ENCODE measurements at places on chromosomes 2 and 18.

GRCh38 chr2:156537141-156537540, 101.0 kb downstream of the GPD2 start:
- DNase-seq: no peak

- no peak for DNase-seq
These were observed 54.9 kb downstream of the PRKRA start for GRCh38 chr2:178395941-178396570.

- DNase-seq: no peak
These were observed 33.9 kb upstream of the CCDC102B start for GRCh38 chr18:68764016-68764415.

GRCh38 chr2:19228181-19228593, 130.2 kb downstream of the OSR1 start:
- no peak for DNase-seq

- DNase-seq: no peak
These were observed 63.6 kb downstream of the CIB4 start for GRCh38 chr2:26577442-26578112.

DNA sequence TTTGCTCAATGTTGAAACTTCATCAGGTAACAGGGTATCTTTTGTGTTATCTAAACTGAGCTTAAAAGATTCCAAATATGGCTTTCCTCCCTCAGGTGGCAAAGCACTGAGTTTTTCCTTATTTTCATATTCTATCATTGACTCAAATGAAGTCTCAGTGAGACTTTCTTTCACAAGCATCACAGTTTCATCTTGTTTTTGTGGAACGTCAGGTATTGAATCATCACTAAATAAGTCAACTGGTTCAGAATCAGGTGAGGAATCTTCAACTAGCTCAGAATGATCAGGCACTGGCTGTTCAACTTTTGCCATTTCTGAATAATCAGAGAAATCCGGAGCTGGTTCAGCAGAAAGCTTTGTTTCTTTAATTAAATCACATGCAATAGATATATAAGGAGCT, 24.6 kb downstream of the RTN4 start:
- no peak for DNase-seq

GRCh38 chr2:109143214-109144187, 14.5 kb downstream of the SH3RF3 start:
- DNase-seq: no peak

- no peak for DNase-seq
These were observed 3.0 kb upstream of the IRS1 start for GRCh38 chr2:226802573-226802972.

GRCh38 chr2:134406311-134406710, 152.4 kb downstream of the MGAT5 start:
- DNase-seq: no peak

DNA sequence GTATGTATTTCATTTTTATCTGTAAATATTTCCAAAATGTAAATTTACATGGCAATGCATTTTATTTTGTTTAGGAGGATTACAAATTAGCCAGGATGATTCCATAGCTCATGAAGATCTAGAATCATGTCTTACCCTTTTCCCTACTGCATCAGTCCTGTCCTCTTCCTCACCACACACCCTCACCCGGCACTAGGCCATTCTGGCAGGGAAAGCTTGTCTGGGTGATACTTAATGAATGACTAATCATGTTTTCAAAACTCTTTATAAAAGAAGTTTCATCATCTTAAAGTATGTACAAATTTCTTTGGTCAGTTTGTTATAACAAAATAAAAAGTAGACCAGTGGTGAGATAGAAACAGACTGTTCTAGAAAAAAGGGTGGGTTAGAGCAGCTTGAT, 283.3 kb upstream of the VWC2L start:
- DNase-seq: no peak

GRCh38 chr2:8606226-8606625, 75.6 kb upstream of the ID2 start:
- DNase-seq: no peak

DNA sequence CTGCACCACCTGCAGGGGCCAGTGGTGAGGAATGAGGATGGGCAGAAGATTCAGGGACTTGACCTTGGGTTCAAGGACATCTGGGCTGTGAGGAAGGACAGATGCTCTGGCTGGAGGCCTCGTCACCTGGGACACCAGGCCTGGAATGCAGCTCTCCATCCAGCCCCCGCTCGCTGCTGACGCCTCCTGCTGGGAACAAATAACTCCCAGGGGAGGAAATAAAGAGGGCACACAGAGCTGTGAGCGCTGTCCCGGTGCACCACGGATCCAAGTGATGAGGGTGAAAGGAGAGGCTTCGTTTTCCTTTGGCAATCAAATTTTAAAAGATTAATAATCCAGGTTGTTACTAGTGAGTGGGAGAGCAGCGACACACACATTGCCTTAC, 368.0 kb upstream of the MYT1L start:
- no peak for DNase-seq

GRCh38 chr2:120489023-120489422, 143.1 kb downstream of the INHBB start:
- no peak for DNase-seq

DNA sequence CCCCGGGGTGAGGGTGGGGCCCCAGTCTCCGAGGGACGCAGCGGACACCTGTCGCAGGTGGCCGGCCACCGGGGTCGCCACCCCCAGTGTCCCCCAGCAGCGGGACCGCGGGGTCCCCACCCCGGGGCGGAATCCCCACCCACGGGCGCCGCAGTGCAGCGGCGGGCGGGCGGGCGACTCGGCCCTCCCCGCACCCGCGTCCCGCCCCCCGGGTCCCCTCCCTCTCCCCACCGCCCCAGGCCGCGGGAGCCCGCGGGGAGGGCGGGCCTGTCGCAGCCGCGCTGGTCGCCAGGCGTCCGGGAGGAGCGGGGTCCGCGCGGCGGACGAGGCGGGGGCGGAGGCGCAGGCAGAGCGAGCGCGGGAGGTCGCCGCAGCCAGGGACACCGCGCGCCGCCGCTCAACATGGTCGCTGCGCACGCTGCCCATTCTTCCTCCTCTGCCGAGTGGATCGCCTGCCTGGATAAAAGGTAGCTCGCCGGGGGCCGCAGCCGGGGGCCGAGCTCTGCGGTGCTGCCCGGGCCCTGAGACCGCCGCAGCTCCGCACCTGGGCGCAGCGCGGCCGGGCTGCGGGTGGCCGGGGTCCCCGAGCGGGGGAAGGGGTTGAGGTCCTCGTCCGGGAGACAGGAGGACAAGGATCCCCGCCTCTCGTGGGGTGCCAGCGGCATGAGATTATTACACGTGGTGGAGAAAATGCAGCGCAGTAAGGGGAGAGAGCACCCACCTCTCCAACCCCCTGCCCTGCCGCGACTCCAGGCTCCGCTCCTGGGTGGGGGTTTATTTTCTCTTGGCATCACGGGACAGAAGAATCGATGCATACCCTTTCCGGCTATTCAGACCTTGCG, at the start of gene RAPGEF4:
RAPGEF4 (plus strand) TSS at position 264 of the 842 bp plus-strand sequence; CDS start at position 403, 139 bp downstream.
- no peak for DNase-seq

DNA sequence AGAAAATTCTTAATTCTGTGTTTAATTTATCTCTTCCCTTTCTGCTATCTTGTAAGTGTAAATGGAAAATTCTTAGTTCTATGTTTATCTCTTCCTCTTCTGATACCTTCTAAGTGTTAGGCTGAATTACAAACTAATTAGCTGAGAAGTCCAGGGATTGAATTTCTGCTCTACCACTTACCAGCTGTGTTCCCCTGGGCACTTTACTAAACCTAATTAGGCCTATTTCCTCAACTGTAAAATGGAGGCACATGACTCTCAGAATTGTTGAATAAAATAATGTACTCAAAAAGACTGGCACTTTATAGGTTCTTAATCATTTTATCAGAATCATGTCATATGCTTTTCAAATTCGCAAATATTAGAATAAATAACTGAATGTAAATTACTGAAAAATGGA, 146.3 kb downstream of the MAP2 start:
- no peak for DNase-seq

GRCh38 chr2:25304321-25304720, 37.4 kb downstream of the DNMT3A start:
- no peak for DNase-seq

- no peak for DNase-seq
These were observed 28.0 kb upstream of the PPP1R1C start for GRCh38 chr2:181957668-181958067.

DNA sequence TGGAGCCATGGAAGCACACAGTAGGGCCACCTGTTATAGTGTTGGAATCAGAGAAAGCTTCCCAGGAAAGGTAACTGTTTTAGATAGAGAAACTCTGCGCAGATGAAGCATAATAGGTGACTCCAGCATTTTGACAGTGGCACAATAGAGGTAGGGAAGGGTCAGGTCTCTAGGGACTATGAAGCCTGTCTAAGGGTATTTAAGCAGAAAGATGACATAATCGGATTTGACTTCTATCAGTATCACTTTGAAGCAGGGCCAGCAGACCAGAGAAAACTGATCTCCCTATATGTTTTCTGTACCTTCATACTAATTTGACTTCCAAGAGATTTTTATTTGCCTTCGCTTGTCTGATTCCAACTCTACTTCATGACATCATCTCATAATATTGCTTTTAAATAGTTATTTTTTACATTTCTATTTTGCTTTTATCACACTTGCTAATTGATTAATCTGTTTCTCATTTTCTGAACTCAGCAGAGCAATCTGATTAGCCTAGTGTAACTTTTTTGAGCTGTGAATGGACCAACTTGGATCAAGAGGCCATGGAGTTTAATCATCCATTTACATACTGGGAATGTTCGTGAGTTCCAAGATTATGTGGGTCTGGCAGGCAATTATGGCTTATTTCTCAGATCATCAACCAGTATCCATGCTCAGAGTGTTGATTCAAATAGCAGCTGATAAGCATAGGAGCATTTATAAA, 8.4 kb upstream of the HIBCH start:
- no peak for DNase-seq

- DNase-seq: no peak
These were observed 54.5 kb downstream of the FMNL2 start for GRCh38 chr2:152389483-152389882.

DNA sequence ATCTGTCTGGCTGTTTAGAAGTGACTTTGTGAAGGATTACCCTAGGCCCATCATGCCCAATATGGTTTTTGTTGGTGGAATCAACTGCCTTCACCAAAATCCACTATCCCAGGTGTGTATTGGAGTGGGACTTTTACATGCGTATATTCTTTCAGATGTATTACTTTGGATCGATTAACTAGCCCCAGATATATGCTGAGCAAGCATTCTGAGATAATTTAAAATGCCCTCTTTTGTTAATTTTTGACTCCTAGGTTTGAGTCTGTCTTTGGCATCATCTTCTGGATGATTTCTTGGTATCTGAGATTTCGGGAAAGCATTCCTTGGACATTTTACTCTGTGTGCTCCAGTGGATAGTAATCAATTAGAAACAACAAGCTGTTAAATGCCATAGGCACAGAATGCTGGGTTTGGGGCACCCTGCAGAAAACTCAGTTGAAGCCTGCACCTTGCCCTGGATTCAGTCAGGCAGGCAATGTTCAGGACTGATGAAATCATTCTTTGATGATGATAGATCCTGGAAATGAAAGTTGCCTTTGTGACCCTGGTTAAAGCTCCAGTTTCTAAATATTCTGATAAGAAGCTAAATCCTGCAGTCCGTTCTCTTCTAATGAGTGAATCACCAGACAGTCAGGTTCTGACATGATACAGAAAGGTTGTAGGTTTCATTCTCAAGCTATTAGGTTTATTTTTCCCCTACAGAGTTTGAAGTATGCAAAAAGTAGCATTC, 1.1 kb downstream of the UGT1A1 start:
- no peak for DNase-seq

GRCh38 chr2:138013639-138014038, 49.4 kb downstream of the HNMT start:
- no peak for DNase-seq

DNA sequence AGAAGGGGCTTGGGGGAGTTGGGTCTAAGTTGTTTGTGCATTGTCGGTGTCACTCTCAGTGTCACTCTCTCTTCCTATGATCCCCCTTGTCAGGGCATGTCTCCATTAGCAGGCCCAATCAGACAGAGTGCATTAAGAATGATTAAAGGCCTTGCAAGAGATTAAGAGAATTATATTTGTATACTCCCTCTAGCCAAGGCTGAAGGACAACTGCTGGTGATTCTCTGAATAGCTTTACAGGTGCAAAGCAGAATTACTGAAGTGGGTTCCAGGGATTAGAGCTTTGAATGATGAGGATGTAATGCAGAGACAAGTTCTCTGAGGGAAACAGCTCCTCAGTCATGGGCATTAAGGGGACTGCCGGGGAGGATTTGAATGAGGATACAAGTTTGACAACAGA, 104.8 kb upstream of the LGALSL start:
- no peak for DNase-seq

DNA sequence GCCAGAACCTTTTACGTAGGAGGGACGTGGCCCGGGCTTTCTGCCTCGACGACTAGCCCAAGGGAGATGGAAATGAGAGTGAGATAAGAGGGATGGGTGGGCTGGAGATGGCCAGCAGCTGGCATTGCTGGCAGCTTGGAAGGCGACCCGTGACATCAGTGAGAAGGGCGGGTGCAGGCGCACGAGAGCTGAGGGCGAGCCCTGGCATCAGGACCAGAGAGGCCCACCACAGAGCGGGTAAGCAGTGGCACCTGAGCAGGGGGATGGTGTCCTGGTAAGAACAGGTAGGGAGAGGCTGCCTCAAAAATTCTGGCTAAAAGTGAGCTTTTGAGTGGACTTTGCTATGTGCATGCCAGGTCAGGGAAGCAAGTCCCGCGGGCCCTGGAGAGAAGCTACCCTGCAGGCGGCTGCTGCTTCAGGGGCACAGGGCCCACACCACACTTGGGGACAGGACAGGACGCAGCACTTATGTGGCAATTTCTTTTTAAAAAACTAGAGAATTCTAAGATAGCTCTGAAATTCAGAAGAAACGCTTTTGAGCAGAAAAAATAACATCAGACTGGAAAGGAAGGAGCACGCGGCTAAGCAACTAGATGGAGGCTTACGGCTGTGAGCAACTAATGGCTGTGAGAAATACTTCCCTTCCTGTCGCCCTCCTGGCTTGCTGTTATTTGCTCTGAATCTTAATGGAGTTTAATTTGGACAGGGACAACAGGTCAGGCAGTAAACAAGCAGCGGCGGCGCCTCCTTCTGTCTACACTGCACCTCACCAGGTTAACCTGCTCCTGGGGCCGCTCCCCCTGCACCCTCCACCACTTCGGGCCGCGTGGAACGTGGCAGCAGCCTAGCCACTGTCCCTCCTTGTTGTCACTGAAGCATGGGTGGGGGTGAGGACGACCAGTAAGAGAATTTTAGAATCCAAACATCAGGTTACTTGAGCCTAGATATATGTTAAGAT, 20.5 kb downstream of the THAP4 start:
- DNase-seq: no peak

GRCh38 chr2:36287363-36288275, 68.0 kb upstream of the CRIM1 start:
- DNase-seq: no peak

DNA sequence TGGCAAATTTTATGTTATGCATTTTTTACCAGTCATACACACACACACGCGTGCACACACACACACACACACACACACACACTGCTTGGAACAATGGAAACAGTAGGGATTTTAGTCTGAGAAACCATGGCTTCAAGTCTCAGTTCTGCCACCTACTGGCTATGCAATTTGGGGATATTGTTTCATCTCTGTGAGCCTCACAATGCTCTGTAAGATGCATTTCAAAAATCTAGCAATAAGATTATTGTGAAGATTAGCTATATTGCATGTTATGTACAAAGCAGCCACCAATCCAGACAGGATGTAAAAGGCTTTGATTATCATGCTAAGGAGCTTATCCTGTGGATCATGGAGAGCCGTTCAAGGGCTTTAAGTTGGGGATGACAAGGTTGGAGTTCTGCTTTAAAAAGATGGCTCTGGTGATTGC, 401.4 kb downstream of the NBAS start:
- DNase-seq: peak; percentile 28

GRCh38 chr2:109217362-109218086, 88.5 kb downstream of the SH3RF3 start:
- DNase-seq: no peak

GRCh38 chr2:110788976-110789375, 56.6 kb downstream of the ACOXL start:
- DNase-seq: no peak
